Amniotic epithelial cell (primary cell): ENCODE measurements at places on chromosomes 6 and 20.

GRCh38 chr6:19067165-19067564 lies 680.0 kb downstream of the RNF144B start:
- no peak for DNase-seq

DNA sequence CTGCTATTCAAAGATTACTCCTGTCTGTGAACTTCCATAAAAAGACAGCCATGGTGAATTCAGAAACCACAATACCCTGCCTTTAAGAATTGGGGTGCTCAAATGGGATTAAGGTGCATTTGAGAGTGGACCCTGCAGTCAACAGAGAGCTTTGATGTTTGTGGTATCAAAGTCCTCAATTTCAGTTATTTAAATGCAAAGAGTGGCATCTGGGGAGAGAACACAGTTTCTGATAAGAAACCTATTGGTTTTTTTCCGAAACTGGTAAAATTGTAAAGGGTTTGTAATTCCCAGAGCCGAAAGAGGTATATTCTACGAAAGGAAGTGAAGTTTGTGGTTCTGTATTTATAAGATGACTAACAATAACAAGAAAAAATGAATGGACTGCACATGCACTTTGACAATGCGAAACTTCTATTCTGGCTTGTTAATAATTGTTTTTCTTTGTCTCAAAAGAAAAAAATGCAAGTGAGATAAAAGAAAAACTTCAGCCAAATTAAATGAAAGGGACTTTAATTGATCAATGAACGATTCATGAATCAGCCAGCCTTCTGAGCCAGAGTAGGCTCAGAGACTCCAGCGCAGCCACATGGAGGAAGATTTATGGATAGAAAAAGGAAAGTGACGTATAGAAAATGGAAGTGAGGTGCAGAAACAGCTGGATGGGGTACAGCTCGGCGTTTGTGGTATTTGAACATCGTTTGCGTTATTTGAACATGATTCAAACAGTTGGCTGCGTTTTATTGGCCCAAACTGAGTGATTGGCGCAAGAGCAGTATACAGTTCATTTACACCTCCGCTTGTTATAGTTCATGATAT lies 70.5 kb upstream of the DUSP22 start:
- DNase-seq, result no peak

GRCh38 chr6:149905371-149905910 lies 7.5 kb upstream of the RAET1E start:
- DNase-seq, result no peak

DNA sequence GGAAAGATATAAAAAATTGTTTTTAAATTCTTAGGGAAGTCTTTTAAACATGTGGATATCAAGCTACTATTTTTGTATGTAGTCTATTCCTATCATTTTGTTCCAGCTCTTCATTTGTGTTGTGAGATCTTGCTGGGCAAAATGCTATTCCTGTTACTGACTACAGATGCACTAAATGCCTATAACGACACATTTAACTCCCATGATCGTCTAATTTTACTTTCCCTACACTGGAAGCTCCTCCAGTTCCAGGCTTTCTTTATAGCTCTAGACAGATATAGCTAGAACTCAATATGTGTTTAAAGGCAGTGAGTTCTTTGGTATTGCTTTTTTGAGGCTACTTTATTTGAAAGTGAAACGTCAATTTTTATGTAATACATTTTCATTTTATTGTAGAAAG lies 971.5 kb upstream of the CITED2 start:
- no peak for DNase-seq

- no peak for DNase-seq
These were observed 87.8 kb upstream of the EPB41L1 start for GRCh38 chr20:36066777-36067176.

GRCh38 chr6:38241200-38241871 lies 398.4 kb downstream of the BTBD9 start:
- DNase-seq, result no peak

- DNase-seq, result no peak
These were observed 29.9 kb downstream of the CDH26 start for GRCh38 chr20:59988141-59988540.

DNA sequence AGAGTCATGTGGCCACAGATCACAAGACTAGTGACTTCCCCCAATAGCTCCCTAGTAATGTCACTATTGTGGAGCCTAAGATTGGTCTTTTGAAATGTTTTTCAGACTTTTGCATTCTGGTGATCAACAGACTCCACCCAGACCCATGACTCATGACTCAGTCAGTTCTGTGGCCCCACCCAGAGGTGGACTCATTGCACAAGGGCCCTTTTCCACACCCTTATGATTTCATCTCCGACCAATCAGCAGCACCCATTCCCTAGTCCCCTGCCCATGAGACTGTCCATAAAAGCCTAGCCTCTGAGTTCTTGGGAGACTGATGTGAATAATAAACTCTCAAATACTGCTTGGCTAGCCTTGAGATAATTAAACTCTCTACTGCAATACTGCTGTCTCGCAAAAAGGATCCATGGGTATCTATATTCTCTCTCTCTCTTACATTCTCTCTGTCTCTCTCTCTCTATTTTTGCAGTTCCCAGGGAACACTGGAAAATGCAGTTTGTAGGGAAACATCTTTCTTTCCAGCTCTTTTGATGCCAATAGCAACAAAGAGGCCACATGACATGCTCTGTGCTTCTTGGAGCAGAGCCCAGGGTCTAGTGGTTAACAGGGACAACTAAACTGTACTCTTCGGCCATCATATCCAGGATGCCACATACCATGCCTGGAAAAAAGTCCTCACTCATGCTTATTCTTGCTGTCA lies 71.3 kb upstream of the IYD start:
- DNase-seq, result peak; percentile 11

- DNase-seq, result peak; percentile 77
These were observed 300.9 kb downstream of the LAMA2 start for GRCh38 chr6:129183681-129184301.

GRCh38 chr6:137005073-137005472 lies 39.7 kb downstream of the IL20RA start:
- DNase-seq, result no peak

DNA sequence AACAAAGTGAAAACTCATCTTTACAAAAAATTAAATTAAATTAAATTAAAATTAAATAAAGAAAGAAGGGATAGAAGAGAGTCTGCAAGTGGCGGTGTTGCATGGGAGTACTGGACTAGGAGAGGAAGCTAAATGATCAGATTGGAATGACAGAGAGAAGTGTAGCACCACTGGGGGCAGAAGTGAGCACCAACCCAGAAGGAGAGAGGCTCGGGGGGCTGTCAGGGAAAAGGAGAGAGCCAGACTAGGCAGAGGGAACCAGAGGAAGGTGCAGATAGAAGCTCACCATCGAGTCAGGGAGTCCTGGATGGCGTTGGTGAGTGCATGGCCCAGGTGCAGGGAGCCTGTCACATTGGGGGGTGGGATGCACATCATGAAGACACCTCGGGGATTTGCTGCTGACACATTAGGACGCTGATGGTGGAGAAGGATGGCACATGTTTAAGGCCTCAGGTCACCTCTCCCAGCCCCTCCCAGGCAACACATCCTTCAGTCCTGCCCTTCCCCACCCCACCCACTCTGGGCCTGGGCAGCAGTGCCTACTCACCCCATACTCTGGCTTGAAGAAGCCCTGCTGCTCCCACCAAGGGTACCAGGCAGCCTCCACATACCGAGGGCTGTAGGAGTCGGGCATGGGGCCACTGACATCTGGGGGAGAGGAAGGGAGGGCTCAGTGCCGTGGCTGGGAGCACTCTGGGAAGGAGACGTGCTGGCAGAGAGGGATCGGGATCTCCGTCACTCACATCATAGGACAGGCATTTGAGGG lies 4.0 kb downstream of the VARS1 start:
- DNase-seq, result no peak

DNA sequence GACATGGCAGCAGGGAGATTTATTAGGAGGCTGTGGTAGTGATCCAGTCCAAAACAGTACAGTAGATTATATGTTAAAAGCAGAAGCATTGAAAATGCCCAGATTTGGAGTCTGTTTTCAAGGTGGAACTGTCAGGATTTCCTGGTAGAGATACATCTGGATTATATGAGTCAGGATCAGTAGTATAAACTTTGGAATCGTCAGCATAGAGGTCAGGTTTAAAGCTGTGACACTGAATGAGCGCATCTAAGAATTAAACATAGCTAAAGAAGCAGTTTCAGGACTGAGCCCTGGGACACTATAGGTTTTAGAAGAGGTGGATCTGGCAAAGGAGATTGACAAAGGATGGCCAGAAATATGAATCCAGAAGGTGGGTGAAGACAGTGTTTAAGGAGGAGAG lies 60.4 kb downstream of the RNF144B start:
- DNase-seq, result no peak

DNA sequence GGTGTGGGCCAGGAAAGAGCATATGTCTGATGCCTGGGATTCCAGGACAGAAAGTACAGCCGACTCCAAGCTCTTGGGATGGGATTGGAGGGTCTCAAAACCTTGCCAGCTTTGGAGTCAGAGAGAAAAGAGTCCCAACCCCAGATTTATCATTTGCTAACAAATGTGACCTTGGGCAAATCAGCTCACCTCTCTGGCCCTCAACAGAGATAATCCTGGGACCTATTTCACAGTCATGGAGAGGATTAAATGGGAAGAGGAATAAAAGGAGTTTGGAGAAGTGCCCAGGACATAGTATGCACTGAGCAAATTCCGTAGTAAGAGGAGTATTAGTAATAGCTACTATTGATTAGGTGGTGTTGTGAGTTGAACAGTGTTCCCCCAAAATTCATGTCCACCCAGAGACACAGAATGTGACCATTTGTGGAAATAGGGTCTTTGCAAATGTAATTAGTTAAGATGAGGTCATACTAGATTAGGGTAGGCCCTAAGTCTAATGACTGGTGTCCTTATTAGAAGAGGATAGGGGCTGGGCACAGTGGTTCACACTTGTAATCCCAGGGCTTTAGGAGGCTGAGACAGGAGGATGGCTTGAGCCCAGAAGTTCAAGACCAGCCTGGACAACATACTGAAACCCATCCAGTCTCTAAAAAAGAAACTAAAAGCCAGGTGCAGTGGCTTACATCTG lies 17.1 kb downstream of the RIPOR3 start:
- no peak for DNase-seq

GRCh38 chr6:45806172-45806571 lies 209.5 kb downstream of the CLIC5 start:
- DNase-seq, result no peak

- peak; percentile 100 for DNase-seq
These were observed 100.3 kb downstream of the GMPR start for GRCh38 chr6:16338577-16339264.

GRCh38 chr20:46089167-46089416 lies 670 bp downstream of the NCOA5 start:
- peak; percentile 14 for DNase-seq

- DNase-seq, result peak; percentile 31
These were observed 222.0 kb upstream of the SGK1 start for GRCh38 chr6:134539865-134540323.

- peak; percentile 51 for DNase-seq
These were observed 2.9 kb downstream of the C6orf141 start for GRCh38 chr6:49553384-49553783.

GRCh38 chr20:35508493-35509218 lies 20.8 kb downstream of the C20orf173 start:
- no peak for DNase-seq

DNA sequence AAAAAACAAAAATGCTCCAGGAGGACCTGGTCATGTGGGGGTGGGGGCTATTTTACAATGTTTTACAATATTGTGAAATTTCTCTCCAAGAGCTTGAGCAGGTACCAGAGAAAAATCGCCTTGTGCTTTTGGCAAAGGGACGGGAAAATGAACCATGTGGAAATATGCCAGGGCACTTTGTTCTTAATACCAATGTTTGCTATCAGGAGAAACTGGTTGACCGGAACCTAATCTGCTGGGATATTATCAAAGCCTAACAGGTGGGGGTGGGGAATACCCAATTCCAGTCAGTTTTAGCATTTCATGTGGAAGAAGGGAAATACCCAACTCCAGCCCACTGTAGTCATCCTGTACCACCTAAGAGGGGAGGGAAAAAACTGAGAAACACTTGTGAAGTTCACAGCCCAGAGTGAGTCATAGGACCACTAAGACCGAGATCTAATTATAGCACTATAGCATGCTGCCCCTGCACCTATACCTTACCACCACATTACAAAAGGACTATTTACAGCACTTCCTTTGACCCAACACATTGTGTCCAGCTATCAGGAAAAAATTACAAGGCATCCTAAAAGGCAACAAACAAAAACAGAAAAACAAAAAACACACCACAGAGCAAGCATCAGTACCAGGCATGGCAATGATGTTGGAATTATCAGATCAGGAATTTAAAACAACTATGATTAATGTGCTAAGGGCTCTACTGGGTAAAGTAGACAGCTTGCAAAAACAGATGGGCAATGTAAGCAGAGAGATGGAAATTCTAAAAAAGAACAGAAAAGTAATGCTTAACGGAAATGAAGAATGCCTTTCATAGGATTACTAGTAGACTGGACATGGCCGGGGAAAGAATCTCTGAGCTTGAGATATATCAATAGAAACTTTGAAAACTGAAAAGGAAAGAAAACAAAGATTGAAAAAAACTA lies 84.1 kb upstream of the POPDC3 start:
- DNase-seq, result peak; percentile 13

GRCh38 chr20:52852714-52853113 lies 119.4 kb upstream of the TSHZ2 start:
- DNase-seq, result no peak

DNA sequence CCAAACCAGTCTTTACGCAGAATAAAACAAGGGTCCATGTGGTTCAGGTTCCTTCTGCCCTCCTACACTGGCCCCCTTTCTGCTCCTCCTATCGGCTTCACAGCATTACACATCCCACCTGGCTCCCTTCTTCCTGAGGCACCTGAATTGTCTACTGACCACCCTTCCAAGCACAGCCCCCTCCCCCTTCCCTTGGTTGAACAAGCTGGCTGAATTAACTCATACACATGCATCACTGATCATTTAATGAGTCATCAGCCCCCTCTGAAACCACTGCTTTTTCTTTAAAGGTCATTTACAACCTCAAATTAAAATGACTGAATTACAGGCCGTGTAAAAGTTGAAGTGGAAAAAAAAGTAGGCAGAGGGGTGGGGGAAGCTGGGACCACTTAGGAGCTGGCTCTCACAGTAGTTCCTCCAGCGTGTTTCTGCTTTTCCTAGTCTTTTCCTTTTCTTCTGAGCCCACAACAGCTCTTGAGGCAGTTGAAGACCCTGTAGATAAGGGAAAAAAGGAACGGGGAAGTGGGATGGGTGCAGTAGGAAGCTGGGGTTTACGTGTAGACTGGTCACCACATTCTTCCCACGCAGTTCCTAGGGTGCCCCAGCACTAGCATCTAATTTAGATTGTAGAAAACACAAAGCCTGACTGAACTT lies 67.6 kb downstream of the FYN start:
- peak; percentile 73 for DNase-seq

GRCh38 chr6:27492631-27493190 lies 19.8 kb upstream of the ZNF184 start:
- no peak for DNase-seq

- DNase-seq, result no peak
These were observed 19.0 kb upstream of the AFDN start for GRCh38 chr6:167807756-167808155.

- no peak for DNase-seq
These were observed 40.0 kb downstream of the HEBP2 start for GRCh38 chr6:138443979-138444378.
